Sigmoid colon (tissue), 7 donors: ENCODE measurements at places on chromosomes 5 and 9. TPM values are rescaled to one million over a fixed set of nuclear protein-coding genes. Genes with fewer than 3 reads are reported as not detected.
A peak's percentile ranks its signal among the peaks of the same experiment; 100 is the strongest.

DNA sequence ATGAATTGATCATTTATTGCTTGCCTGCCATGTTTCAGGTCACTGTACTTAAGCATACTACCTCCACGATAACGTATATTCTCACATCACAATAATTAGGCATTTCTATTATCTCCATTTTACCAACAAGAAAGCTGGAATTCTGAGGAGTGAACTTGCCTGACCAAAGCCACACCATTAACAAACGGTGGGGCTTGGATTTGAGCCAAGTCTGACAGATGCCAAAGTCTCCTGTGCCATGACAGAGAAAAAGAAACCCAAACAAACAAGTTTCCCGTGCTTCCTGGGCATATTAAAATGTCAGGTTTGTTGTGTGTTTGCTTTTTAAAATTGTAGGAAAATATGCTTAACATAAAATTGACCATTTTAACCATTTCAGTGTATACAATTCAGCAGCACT is 40.8 kb upstream of the KCNV2 start:
- no peak overlapping the region for H3K27ac ChIP-seq
- peaks cover 22% of the 10 kb centered on the region for H3K4me1 ChIP-seq
- H3K27me3 ChIP-seq, result no peaks in the 10 kb centered on the region
- DNase-seq, result no peak

DNA sequence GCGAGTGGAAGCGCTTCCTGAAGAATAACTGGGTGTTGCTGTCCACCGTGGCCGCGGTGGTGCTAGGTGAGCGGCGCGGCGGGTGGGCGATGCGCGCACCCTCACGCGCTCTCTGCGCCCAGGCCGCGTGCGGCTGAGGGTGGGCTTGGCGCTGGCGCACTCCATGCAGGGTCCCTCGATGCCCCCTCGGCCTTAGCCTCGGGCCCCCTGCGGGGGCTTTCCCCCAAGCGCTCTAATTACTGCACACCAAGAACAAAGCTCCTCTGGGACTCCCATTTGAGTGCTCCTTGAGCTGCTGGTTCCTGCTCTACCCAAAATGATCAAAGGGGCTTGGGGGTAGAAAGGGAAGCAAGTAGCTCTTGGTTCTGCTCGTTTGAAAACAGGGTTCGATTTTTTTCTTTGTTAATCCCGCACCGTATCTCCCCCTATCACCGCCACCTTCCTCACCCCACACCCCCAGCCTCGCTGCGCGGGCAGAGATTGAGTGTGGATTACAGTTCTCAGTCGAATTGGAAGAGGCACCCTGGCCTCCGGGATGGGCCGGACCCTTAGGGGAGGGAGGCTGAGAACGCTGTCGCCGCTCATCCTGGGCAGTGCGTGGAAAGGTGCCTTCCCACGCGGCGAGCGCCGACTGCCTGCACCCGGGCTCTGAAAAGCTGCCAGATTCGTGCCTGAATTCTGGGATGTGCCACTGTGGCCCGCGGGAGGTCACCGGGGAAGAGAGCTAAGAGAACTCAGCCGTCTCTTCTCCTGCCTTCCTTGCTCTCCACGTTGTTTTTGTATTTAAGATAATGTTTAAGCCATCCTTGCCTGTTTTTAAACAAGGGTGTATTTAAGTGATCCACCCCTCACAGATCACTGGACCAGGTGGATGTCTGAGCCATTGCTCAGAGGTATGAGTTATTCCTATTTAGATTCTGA is 697 bp downstream of the SLC1A1 start:
- H3K27ac ChIP-seq, result peak overlapping the region; percentile 90
- no peaks in the 10 kb centered on the region for H3K27me3 ChIP-seq
- no peak for DNase-seq
- no peaks in the 10 kb centered on the region for H3K36me3 ChIP-seq

- H3K4me3 ChIP-seq, result no peak overlapping the region
- no peaks in the 10 kb centered on the region for H3K36me3 ChIP-seq
- H3K4me1 ChIP-seq, result peaks cover 26% of the 10 kb centered on the region
- no peaks in the 10 kb centered on the region for H3K27me3 ChIP-seq
- no peak overlapping the region for H3K27ac ChIP-seq
- DNase-seq, result no peak
Observed at GRCh38 chr5:138720840-138721239, 32.4 kb upstream of the CTNNA1 start.

DNA sequence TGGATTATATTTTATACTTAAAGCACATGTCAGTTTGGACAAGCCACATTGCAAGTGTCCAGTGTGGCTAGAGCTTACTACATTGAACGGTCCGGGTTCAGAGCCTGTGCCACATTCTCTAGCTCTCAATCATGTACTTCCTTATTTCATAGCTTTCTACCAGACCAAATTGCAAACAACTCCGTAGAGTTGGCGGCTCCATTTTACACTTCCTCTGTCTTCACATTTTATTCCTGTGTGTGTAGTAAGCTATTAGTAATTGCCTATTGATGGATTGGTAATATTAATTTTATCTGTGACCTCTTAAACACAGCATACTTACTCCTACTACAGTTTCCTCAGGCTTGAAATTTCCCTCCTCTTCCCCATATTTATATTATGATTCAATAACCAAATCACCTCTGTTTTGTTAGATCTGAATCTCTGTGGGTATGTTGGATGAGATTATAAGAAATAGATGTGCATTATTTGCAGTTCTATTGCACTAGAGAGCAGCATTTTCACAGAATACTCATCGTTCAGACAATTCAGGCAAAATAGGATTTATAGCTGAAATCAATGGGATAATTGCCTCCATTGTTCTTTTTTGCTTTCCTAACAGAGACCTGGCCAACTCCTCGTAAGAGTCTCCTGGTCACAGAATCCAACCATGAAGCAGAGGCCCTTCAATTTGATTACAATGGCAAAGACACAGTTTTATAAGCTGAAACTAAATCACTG is 29.0 kb upstream of the C9orf72 start:
- peak overlapping the region; percentile 15 for H3K4me3 ChIP-seq
- DNase-seq, result no peak
- peak overlapping the region; percentile 64 for H3K27ac ChIP-seq
- no peaks in the 10 kb centered on the region for H3K36me3 ChIP-seq
- H3K27me3 ChIP-seq, result no peaks in the 10 kb centered on the region

- DNase-seq, result no peak
- H3K36me3 ChIP-seq, result no peaks in the 10 kb centered on the region
- H3K27ac ChIP-seq, result no peak overlapping the region
- no peaks in the 10 kb centered on the region for H3K27me3 ChIP-seq
- H3K4me3 ChIP-seq, result no peak overlapping the region
- no peaks in the 10 kb centered on the region for H3K4me1 ChIP-seq
Observed at GRCh38 chr5:26054594-26054993, 983.8 kb downstream of the CDH9 start.

DNA sequence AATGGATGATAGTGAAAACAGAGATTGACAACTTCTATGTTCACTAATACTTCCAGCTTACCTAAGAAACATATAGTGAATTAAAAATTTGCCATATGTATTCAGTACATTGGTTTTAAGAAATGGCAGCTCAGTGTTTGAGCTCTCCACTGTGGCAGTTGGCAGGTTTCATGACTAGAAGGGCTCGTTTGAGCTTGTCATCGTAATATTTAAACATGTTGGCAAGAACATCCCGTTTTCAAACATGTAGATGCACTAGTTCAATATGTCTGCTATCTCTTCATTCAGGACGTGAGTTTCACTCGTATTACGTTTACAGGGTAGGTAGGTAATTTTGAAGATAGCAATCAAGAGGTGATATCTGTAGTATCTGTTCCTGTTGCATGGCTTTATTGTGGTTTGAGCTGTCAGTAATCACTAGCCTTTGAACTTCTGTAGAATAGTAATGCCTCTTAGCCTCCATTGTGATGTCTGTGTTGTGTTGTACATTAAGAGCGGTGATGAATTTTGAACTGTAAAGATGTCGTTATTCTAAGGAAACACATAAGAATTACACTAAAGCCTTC is 74.8 kb downstream of the NLN start:
- peaks cover 4% of the 10 kb centered on the region for H3K4me1 ChIP-seq
- DNase-seq, result no peak
- H3K27me3 ChIP-seq, result no peaks in the 10 kb centered on the region
- no peaks in the 10 kb centered on the region for H3K36me3 ChIP-seq
- H3K4me3 ChIP-seq, result no peak overlapping the region

- no peaks in the 10 kb centered on the region for H3K27me3 ChIP-seq
- no peak for DNase-seq
- no peak overlapping the region for H3K27ac ChIP-seq
- no peaks in the 10 kb centered on the region for H3K4me1 ChIP-seq
- H3K4me3 ChIP-seq, result no peak overlapping the region
Observed at GRCh38 chr5:74130155-74130897, 504.3 kb downstream of the ARHGEF28 start.

DNA sequence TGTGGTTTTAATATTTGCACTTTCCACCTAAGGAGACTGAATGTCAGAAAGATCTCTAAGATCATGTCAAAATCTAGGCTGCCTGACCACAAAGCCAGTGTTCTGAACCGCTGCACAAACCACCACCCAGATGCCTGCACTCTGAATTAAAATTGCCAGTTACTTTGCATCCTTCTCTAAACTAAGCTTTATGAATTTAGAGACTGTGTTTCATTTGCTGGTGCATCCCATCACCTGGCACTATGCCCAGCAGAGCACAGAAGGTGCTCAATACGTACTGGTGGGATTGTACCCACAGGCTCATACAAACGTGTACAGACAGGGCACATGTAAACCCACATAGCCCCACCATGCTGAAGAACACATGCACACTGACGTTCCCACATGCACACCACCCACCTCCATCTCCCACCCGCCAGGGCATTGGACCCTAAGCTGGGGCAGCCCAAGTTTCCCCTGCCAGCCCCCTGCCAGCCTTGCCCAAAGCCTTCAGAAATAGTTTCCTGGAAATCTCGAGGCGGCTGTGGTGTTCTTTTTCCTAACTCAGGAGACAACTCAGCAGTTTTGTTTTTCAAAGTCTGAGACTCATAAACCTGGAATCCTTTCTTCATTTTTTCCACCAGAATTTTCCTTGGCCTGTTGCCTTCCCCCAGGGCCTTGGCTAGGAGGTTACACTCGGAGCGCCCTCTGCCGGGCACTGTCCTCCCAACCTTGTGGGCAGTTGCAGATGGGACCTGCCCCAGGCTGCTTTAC is 9.6 kb upstream of the TRAF1 start:
- DNase-seq, result peak; percentile 97
- no peaks in the 10 kb centered on the region for H3K27me3 ChIP-seq
- H3K4me1 ChIP-seq, result peaks cover 55% of the 10 kb centered on the region
- H3K36me3 ChIP-seq, result no peaks in the 10 kb centered on the region

GRCh38 chr9:135306699-135307098 is 172.9 kb upstream of the PPP1R26 start:
- H3K4me1 ChIP-seq, result no peaks in the 10 kb centered on the region
- peaks cover 9% of the 10 kb centered on the region for H3K27me3 ChIP-seq
- H3K4me3 ChIP-seq, result no peak overlapping the region
- no peak for DNase-seq

GRCh38 chr9:115914291-115914690 is 239.3 kb upstream of the PAPPA start:
- H3K4me3 ChIP-seq, result no peak overlapping the region
- H3K27me3 ChIP-seq, result no peaks in the 10 kb centered on the region
- DNase-seq, result no peak
- H3K36me3 ChIP-seq, result no peaks in the 10 kb centered on the region
- H3K4me1 ChIP-seq, result no peaks in the 10 kb centered on the region

DNA sequence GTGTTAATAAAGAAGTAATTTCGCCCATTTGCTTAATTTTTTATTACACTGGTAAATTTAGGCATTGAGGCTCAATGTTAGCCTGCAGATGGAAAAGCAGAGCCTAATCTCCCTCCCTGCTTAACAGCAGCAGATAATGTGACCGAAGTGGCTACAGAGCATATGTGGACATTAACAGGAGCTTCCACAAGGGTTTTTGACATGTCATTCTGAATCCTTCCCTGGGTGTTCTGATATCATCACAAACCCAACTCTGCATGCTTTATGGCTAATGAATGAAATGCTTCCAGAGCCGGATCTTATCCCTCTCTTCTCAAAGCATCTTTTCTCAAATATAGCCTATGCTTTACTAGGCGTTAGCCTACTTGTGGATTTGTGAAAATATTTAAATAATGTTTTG is 208.6 kb downstream of the CAAP1 start:
- no peaks in the 10 kb centered on the region for H3K36me3 ChIP-seq
- no peak overlapping the region for H3K4me3 ChIP-seq
- no peaks in the 10 kb centered on the region for H3K27me3 ChIP-seq
- H3K27ac ChIP-seq, result no peak overlapping the region

GRCh38 chr9:6243746-6244145 is 28.1 kb downstream of the IL33 start:
- peaks cover 6% of the 10 kb centered on the region for H3K36me3 ChIP-seq
- H3K4me3 ChIP-seq, result no peak overlapping the region
- H3K4me1 ChIP-seq, result no peaks in the 10 kb centered on the region
- no peak overlapping the region for H3K27ac ChIP-seq

GRCh38 chr5:166624573-166624972 is 1666.9 kb upstream of the WWC1 start:
- peaks cover 9% of the 10 kb centered on the region for H3K4me1 ChIP-seq
- H3K36me3 ChIP-seq, result no peaks in the 10 kb centered on the region
- H3K27ac ChIP-seq, result no peak overlapping the region
- no peak overlapping the region for H3K4me3 ChIP-seq

- no peaks in the 10 kb centered on the region for H3K36me3 ChIP-seq
- H3K27ac ChIP-seq, result peak within 1 kb of the TSS; percentile 66
- peak; percentile 81 for DNase-seq
- H3K4me3 ChIP-seq, result peak within 1 kb of the TSS; percentile 60
- peaks cover 20% of the 10 kb centered on the region for H3K4me1 ChIP-seq
Observed at GRCh38 chr5:140633021-140633471, at the start of gene CD14. Gene CD14, minus strand, starts transcription at chr5:140633175. Its CDS starts 104 bp downstream, at chr5:140633071.

- no peaks in the 10 kb centered on the region for H3K36me3 ChIP-seq
- H3K27me3 ChIP-seq, result no peaks in the 10 kb centered on the region
- no peak overlapping the region for H3K4me3 ChIP-seq
- H3K4me1 ChIP-seq, result no peaks in the 10 kb centered on the region
- no peak overlapping the region for H3K27ac ChIP-seq
- DNase-seq, result no peak
Observed at GRCh38 chr9:90569511-90569910, 73.1 kb downstream of the DIRAS2 start.

DNA sequence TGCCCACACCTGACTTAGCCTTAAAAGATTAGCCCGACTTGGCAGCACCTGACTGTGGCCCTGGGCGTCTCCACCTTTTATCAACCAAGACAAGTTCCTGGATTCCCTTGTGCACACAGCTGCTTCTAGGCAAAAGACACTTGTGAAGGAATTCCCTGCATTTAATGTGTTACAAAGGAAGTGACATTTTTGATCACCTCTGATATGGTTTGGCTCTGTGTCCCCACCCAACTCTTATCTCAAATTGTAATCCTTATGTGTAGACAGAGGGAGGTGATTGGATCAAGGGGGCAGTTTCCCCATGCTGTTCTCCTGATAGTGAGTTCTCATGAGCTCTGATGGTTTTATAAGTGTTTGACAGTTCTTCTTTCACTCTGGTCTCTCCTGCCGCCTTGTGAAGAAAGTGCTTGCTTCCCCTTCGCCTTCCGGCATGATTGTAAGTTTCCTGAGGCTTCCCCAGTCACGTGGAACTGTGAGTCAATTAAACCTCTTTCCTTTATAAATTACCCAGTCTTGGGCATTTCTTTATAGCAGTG is 2.6 kb upstream of the CPEB4 start:
- no peak overlapping the region for H3K4me3 ChIP-seq
- no peak overlapping the region for H3K27ac ChIP-seq
- no peaks in the 10 kb centered on the region for H3K36me3 ChIP-seq
- peaks cover 25% of the 10 kb centered on the region for H3K4me1 ChIP-seq

GRCh38 chr5:56499901-56500300 is 266.8 kb upstream of the ANKRD55 start:
- no peak overlapping the region for H3K27ac ChIP-seq
- H3K27me3 ChIP-seq, result no peaks in the 10 kb centered on the region
- no peak overlapping the region for H3K4me3 ChIP-seq
- H3K36me3 ChIP-seq, result no peaks in the 10 kb centered on the region

The PCSK1 gene
- total RNA-seq, result 1.8 TPM

The SLC36A3 gene
- not detected for total RNA-seq

The CLIC3 gene
- total RNA-seq, result 1.4 TPM

The N4BP3 gene
- 3.0 TPM for total RNA-seq

The NPM1 gene
- total RNA-seq, result 736 TPM
